Effector memory CD8-positive, alpha-beta T cell (primary cell): ENCODE measurements at places on chromosomes 2 and 18.
A peak's percentile ranks its signal among the peaks of the same experiment; 100 is the strongest.

DNA sequence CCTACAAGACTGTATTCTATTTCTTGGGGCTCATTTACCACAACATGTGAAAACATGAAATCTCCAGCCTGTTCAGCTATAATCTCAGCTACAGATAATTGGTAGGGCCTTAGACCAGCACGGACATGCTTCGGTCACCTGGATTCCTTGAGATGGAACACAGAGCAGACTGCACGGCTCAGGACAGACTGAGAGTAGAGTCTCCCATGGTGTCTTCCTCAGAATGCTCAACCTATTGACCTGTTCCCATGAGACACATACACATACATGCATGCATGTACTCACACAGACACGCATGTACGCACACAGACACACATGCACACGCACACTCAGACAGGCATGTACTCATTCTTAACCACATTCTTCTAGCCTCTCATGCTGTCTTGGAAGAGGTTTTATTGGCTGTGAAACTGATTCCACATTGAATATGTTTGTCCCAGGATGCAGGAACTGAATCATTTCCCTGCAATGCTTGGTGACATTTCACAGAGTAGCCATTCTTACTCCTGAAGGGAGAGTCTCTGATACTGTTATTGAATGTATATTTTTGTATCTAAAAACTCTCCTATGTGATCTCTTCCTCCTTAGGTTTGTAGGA, 23.5 kb upstream of the BZW1 start:
- no peaks in the 10 kb centered on the region for H3K36me3 ChIP-seq
- H3K27ac ChIP-seq, result no peak overlapping the region
- H3K4me3 ChIP-seq, result no peak overlapping the region

DNA sequence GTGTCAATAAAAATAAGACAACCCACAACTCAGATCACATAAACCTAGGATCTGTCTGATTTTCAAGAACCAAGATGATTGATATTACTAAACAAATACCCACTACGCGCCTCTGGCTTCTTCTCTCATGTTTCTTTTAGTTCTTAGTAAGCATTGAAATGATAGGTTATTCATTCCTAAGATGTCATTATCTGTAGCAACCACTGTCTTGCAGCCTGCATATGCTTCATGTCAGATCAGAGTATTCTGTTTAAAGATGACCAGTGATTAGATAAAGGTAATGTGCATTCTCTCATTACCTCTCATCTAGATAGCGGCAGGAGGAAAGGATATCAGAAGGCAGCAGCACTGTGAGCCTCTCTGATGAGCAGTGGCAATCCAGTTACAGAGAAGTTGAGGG, 112.9 kb downstream of the SLC8A1 start:
- DNase-seq, result no peak
- no peaks in the 10 kb centered on the region for H3K27me3 ChIP-seq
- H3K4me3 ChIP-seq, result no peak overlapping the region
- H3K36me3 ChIP-seq, result no peaks in the 10 kb centered on the region
- H3K27ac ChIP-seq, result no peak overlapping the region
- no peaks in the 10 kb centered on the region for H3K4me1 ChIP-seq

DNA sequence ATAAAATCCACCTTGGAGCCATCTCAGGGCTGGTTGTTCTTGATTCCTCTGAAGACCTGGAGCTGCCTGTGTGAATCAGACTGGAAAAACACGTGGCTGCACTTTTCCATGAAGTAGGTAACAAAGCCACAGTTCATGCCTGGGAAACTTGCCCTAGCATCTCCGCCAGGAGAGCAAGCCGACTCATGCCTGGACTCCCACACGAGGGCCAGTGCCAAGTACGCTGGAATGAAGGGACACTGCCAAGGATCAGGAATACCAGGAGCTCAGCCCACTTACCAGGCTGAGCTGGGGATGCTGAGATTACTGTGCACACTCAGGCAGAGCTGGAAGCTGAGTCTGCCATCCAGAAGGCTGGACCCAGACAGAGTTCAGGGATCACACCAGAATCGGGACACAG, 10.9 kb upstream of the FHL2 start:
- H3K4me1 ChIP-seq, result no peaks in the 10 kb centered on the region
- H3K27me3 ChIP-seq, result peaks cover 41% of the 10 kb centered on the region
- no peak overlapping the region for H3K27ac ChIP-seq
- no peak overlapping the region for H3K4me3 ChIP-seq

- H3K36me3 ChIP-seq, result no peaks in the 10 kb centered on the region
- no peaks in the 10 kb centered on the region for H3K27me3 ChIP-seq
Measured at GRCh38 chr18:7805880-7806279, 238.8 kb downstream of the PTPRM start.

GRCh38 chr18:4582431-4583335, 127.6 kb upstream of the DLGAP1 start:
- no peak for DNase-seq
- H3K36me3 ChIP-seq, result peaks cover 3% of the 10 kb centered on the region
- no peak overlapping the region for H3K27ac ChIP-seq
- no peaks in the 10 kb centered on the region for H3K4me1 ChIP-seq
- no peak overlapping the region for H3K4me3 ChIP-seq
- no peaks in the 10 kb centered on the region for H3K27me3 ChIP-seq

DNA sequence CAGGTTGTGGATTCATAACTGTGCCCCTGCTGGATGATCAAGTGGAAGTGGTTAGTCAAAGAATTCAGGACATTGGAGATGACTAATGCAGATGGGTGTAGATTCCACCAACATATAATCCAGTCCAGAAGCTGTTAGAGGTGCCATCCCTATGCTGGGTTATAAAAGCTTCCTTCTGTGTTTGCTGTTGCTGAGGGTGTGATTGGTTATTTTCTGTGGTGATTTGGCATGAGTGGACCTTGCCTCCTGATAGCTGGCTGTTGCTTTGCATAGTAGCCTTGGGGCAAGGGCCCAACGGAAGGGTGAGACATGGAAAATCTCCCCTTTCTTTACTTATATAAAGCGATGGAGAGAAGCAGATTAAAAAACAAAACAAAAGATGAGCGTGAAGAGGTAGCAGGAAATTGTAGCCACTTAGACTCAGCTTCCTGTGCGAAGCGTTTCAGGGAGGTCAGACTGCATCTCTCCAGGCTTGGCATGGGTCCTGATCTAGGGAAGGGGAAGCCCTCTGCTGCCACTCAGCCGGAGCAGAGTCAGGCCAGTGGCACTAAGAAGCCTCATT, 190.4 kb downstream of the FMNL2 start:
- no peaks in the 10 kb centered on the region for H3K4me1 ChIP-seq
- no peaks in the 10 kb centered on the region for H3K36me3 ChIP-seq
- no peak for DNase-seq
- no peak overlapping the region for H3K4me3 ChIP-seq
- H3K27ac ChIP-seq, result no peak overlapping the region

DNA sequence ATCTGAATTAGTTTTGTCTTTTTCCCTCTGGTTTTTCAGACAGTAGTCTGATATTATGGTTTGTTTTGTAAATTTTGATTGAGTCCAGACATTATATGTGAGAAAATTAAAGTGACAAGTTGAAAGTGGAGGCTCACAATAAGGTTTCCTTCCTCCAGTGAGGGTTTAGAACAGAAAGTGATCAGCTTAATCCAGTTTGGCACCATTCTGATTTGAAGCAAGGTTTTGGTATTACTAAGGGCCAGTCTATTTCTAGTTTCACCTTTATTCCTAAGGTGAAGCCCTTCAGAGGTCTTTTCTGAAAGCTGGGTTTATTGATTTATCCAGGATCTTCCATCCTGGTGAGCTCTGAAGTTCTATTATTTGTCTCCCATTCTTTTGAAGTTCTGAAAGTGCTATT, 68.7 kb downstream of the CDC42EP3 start:
- H3K27me3 ChIP-seq, result no peaks in the 10 kb centered on the region
- H3K36me3 ChIP-seq, result peaks cover 49% of the 10 kb centered on the region
- no peak for DNase-seq
- peak overlapping the region; percentile 82 for H3K4me3 ChIP-seq
- peak overlapping the region; percentile 99 for H3K27ac ChIP-seq
- H3K4me1 ChIP-seq, result peaks cover 38% of the 10 kb centered on the region

DNA sequence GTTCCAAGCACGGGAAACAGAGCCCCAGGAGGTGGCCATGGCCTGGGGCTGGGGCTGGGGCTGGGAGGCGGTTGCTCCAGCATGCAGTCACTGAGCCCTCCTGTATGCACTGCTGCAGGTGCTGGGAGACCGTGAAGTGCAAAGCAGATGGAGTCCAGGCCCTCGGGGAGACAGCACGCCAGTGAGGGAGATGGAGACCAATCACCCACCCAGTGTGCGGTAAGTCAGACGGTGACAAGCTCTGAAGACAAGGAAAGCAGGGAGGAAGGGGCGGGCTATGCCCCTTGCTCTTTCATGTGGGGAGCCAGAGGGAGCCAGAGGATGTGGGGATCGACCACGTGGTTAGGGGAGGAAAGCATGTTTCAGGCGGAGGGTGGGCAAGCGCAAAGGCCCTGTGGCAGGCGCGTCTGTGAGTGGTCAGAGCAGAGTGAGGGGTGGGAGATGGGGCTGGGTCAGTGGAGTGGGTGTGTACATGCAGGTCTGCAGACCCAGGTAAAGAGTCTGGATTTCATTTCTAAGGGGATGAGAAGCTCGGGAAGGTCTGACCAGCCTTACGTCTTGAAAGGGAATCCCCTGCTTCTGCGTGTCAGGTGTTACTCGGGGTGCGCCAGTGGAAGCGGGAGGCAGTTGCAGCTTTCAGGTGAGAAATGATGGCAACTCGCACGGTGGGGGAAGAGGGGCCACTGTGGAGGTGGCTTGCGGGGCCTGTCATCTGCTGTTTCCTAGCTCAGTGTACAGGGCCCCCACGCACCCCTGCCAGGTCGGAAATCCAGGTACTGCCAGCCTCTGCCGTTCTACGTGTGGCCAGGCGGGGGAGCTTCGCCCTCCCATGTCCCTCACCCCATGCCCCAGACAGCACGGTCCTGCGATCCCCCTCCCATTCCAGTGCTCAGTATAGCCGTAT, 19.4 kb downstream of the RRM2 start:
- no peak overlapping the region for H3K4me3 ChIP-seq
- H3K27ac ChIP-seq, result peak overlapping the region; percentile 85
- peaks cover 10% of the 10 kb centered on the region for H3K4me1 ChIP-seq
- DNase-seq, result no peak

GRCh38 chr2:224183086-224183485, 144.0 kb upstream of the SERPINE2 start:
- peaks cover 20% of the 10 kb centered on the region for H3K27me3 ChIP-seq
- H3K27ac ChIP-seq, result no peak overlapping the region
- H3K4me1 ChIP-seq, result no peaks in the 10 kb centered on the region
- DNase-seq, result no peak
- no peak overlapping the region for H3K4me3 ChIP-seq
- no peaks in the 10 kb centered on the region for H3K36me3 ChIP-seq

DNA sequence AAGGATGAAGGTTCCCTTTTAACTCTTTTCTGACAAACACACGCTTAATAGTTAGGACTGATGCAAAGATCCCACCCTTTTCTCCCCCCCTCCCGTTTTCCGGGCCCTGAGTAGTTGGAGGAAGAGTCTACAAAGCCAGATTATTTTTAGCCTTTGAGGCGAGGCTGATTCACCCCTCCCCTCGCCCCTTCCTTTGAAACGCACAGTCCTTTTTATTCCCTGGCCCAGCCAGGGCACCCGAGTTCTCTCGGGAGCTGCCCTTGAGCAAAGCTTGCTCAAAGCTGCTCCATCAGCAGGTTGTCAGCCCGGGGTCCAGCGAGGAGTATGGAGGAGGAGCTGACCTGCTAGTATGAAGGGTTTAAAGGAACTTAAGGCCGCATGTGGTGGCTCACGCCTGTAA, 47.1 kb upstream of the SPRED2 start:
- no peak overlapping the region for H3K4me3 ChIP-seq
- H3K4me1 ChIP-seq, result no peaks in the 10 kb centered on the region
- no peak overlapping the region for H3K27ac ChIP-seq
- H3K36me3 ChIP-seq, result no peaks in the 10 kb centered on the region
- peaks cover 16% of the 10 kb centered on the region for H3K27me3 ChIP-seq

DNA sequence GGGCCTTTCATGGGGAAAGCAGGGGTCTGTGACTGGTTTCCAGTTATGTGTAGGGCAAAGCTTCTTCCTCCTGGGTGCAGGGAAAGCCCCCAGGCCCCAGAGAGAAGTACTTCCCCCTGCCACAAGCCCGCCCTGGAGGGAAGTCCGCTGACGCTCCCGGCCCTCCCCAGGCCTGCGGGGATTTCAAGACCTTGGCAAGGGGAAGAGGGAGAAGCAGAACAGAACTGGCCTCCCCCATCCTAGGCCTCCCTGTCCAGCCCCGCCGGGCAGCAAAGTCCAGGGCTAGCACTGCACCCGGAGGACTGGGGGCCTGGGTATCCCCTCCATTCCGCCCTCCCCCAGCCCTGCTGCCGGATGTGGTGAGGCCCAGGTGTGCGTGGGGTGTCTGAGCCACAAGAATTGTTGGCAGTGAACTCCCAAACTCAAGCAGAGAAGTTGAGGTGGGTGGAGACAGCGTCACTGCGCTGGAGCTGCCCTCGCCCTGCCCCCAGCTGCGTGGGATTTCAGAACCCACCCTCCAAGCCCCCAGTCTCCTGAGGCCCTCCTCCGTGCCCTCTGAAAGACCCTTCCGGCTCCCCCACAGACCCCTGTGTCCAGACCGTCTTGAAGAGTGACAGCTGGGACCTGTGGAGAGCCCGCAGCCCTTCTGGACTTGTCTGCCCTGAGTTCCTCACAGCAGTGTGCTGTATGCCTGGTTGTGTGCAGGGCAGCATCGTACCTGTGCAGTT, 1.1 kb upstream of the DUSP2 start:
- peaks cover 60% of the 10 kb centered on the region for H3K4me1 ChIP-seq
- H3K27me3 ChIP-seq, result no peaks in the 10 kb centered on the region
